ENCODE measurements at places on chromosomes 7 and 10.

DNA sequence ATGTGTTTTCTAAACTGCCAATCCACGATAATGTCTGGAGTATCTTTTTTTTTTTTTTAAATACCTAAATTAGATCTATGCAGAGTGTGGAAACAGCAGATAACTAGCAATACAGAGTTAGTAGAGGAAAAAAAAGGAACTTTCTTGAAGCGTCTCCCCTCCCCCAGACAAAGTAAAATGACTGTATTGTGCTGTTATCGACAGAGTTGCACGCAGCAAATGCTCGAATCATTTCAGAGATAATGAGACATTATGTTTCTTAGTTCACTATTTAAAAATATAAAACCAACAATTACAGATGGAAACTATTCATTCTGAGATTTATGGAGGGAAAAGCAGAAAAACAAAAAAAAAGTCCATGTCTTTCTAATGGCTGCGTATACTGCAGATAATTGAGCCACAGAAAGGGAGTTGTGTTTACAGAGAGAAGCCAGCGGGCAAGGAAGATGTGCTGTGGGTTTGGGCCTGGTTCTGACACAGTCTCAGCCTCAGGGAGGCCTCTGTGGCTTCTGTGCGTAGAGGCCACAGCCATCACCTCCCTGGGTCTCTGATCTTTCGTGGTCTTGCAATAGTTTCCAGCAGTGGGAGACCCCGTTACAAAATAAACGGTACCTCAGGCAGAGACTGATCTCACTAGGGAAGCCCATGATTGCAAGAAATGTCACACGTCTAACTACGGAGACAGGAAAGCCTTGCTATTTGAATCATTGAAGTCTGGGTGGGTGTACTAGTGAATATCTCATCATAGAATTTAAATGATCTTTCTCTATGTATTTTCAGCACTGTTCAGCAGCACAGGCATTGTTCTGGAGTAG lies 19.1 kb upstream of the KLF6 start:
- peak; percentile 69 for DNase-seq

GRCh38 chr7:148337246-148337965 lies 253.2 kb upstream of the C7orf33 start:
- DNase-seq = no peak

DNA sequence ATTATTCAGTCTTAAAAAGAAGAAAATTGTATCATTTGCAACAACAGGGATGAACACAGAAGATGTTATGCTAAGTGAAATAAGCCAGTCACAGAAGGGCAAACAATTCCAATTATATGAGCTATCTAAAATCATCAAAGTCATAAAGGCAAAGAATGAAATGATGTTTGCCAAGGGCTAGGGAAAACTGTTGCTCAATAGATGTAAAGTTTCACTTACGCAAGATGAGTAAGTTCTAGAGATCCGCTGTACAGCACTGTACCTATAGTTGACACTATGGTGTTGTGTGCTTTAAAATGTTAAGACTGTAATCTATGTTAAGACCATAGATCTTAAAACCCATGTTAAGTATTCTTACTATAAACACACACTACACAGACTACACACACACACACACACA lies 904.6 kb upstream of the LRRN3 start:
- DNase-seq = no peak

DNA sequence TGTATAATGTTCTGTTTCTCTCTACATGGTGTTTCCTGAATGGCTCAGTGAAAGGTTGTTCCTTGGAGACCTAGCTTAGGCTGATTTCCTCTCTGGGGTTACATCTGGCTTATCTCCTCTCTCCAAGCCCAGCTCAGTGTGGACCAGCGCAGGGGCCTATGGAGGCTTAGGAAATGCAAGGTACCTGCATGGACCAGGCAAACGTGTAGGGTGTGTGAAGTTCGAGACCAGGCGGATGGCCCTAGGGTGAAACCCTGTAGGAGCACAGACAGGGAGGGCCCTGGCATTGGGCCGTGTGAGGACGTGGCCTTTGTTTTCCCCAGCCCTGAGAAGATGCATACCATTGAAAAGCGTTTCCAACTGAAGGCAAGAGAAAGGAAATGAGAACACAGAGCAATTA lies 59.0 kb downstream of the DOCK1 start:
- DNase-seq = no peak

GRCh38 chr7:75809396-75809795 lies 4.2 kb downstream of the CCL24 start:
- no peak for DNase-seq

DNA sequence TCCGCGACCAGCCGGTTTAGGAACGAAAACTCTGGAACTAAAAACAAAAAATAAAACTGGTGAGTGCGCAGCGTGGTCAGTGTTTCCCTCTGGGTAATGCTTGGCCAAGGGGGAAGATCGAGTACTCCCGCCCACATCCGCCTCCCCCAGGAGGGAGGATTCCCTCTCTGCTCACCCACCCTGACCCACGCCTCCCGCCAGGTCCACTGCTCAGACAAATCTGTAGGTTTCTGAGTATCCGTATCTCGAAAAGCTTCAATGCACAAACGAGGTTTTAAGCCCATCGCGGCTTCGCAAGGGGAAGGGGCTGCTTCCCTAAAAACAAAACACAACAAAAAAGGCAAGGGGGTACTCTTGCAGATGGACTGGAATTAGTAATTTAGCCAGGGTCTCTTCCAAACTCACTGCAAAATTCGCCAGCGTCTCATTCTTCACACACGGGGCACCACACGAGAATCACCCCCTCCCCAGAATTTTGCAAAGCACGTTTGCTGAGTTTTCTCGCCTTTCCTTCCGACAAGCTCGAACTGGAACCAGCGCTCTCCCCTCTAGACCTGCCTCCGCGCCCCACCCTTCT lies 75.2 kb downstream of the INSIG1 start:
- no peak for DNase-seq

DNA sequence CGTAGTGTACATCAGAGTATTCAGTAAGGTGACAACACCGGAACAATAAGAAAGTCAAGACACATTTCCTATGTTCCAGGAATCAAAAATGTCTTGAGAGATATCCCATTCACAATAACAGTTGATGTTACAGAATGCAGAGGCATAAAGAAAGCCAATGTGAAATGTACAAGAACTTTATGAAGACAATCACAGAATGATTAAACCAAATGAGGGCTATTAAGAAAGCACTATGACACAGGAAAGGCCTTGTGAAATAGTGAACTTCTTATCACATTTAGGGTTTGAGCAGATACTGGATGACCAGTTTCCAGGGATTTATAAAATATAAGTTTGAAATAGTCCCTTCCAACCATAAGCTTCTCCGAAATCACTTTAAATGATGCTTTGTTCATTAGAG lies 52.7 kb downstream of the VWDE start:
- no peak for DNase-seq

DNA sequence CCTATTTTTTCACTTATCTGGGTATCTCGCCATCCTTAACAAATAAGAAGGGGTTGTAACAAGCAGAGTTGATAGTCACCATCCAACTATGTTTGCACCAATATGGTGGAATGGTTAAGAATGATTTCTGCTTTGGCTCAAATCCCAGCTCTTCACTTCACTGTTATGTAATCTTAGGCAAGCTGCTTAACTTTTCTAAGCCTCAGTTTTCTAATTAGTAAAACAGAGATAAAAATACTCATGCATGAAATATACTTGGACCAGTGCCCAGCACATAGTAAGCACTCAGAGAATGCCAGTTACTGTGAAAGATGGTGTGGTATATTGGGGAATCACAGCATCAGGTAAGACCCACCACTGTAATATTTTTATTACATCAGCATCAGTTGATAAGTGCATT lies 33.6 kb downstream of the ABCB1 start:
- DNase-seq = no peak

GRCh38 chr7:27250557-27251070 lies 8.0 kb downstream of the EVX1 start:
- DNase-seq = no peak

DNA sequence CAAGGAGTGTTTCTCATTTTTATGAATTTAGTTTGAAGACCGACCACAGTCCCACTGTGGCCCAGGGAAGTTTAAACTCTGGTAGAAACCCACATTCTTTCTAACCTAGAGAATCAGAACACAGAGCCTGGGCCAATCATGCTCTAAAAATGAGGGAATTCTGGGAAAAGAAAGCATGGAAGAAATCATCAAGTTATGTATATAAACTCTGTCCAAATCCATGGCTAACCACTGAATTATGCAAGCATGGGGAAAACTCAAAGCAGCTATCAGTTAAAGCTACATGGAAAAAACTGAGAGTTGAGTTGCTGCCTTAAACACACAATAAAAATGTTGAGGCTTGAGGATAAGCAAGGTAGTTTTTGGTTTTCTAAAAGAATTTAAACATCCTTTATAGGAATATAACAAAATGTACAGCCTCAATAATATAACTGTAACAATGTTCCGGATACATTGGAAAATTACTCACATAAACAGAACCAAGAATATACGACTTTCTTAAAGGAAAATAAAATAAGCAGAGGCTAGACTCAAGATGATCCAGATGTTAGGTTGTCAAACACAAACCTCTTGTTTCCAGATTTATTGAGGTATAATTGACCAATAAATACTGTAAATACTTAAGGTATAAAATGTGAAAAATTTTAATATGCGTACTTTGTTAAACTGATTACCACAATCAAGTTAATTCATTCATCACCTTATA lies 311.2 kb upstream of the GNAI1 start:
- DNase-seq = no peak

DNA sequence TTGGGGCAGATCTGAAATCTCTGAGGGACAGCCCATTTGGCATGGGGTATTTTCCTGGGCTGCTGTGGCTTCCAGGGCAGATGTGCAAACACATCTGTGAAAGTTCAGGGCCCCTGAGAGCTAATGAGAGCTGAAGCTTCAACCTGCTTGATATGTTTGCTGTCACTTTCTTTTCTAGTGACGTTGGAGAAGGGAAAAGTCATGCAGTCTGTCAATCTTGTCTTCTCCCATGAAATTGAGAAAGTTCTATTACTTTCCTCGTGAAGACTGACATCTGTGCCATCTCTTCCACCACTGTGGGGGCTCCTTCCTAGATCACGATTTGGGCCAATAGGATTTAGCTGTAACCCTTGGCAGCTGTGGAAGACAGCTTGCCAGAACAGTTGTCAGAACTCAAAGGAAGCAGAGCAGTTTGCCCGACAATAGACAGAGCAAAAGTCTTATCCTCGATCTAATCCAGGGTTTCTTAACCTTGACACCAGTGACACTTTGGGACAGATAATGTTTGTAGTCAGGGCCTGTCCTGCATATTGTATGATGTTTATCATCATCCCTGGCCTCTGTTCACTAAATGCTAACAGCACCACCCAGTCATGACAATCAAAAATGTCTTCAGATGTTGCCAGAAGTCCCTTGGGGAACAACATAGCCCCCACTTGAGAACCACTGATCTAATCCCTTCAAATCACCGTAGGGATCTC lies 586.5 kb downstream of the LRMDA start:
- no peak for DNase-seq

DNA sequence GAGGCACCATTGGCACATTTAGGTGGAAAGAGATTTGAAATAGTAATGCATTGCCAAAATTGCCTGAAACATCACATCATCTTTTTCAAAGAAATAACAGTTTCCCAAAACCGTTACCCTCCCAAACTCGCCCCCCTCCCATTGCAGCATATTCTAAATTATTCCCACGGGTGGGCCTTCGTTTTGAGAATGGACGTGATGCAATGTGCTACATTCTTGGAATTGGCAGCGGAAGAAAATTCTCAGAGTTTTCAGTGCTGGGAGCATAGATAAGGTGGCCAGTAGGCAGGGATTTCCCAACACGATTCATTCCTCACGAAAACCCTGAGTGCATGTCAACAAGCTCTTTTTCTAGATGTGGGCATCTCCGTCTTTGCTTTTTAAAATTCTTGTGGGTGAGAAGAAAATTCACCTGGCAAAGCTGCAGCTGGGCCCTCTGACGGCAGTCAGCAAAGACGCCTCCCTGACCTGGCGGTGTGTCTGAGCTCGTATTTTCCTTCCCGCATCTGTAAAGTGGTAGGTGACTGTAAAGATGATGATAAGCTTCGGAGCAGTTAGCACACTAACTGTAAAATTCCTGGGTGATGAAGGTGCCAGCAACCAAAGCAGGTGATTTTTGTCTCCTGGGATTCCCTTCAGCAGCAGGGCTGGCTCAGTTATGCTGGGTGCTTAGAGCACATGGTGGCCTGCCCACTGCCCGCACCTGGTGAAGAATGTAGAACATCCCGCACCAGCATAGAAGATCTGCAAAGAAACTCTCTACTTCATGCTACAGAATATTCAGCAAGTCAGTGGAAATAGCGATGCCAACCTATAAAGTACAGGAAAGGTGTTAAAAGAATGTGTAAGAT lies 141.9 kb upstream of the KLF6 start:
- no peak for DNase-seq

DNA sequence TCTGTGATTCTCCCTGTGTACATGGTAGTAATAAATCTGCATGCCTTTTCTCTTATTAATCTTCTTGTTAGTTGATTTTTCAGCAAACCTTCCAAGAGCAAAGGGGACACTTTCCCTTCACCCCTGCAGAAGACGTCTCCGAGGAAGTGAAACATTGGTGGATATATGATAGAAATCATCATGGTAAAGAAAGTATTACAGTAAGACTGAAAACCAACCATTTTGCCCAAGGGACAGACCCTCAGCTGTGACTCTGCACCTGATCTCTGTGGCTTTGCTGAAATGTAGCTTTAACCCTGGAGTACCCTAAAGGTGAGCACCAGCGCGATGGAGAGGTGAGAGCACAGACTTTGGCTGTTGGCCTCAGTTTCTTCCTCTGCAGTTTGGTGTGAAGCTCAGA lies 32.8 kb upstream of the MYO3A start:
- DNase-seq = no peak

GRCh38 chr10:102119417-102120141 lies 589 bp downstream of the LDB1 start:
- peak; percentile 26 for DNase-seq

DNA sequence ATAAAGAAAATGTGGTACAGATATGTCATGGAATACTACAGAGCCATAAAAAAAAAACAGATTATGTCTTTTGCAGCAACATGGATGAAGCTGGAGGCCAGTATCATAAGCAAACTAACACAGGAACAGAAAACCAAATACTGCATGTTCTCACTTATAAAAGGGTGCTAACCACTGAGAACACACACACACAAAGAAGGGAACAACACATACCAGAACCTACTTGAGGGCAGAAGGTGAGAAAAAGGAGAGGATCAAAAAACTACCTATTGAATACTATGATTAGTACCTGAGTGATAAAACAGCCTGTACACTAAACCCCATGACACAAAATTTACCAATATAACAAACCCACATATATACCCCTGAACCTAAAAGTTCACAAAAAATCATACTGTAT lies 144.6 kb downstream of the TPK1 start:
- DNase-seq = no peak

- DNase-seq = no peak
Measured at GRCh38 chr7:20222219-20222828, 5.1 kb upstream of the MACC1 start.

GRCh38 chr10:50846753-50847152 lies 38.7 kb downstream of the A1CF start:
- no peak for DNase-seq
